Ovary (tissue), 10 donors: ENCODE measurements at places on chromosomes 4 and X. TPM values are rescaled to one million over a fixed set of nuclear protein-coding genes. Genes with fewer than 3 reads are reported as not detected.

SLC7A11 gene
- 0.33 TPM for polyA plus RNA-seq

SOX3 gene
- polyA plus RNA-seq, result not detected

PLS3 gene
- 171 TPM for polyA plus RNA-seq

SLIT2 gene
- 2.0 TPM for polyA plus RNA-seq

TMEM144 gene
- 8.4 TPM for polyA plus RNA-seq

AR gene
- 29.4 TPM for polyA plus RNA-seq

ADH1B gene
- 201 TPM for polyA plus RNA-seq

SPATA4 gene
- polyA plus RNA-seq, result 0.22 TPM

DNAAF6 gene
- not detected for polyA plus RNA-seq

POF1B gene
- polyA plus RNA-seq, result 0.07 TPM

HS6ST2 gene
- 5.9 TPM for polyA plus RNA-seq

PSAPL1 gene
- polyA plus RNA-seq, result not detected

RHOXF2B gene
- polyA plus RNA-seq, result 0.08 TPM

RASL11B gene
- 62.5 TPM for polyA plus RNA-seq

LRP2BP gene
- 1.6 TPM for polyA plus RNA-seq

PAGE1 gene
- not detected for polyA plus RNA-seq

RAB41 gene
- polyA plus RNA-seq, result not detected

FRMPD3 gene
- 1.8 TPM for polyA plus RNA-seq

C1GALT1C1 gene
- 12.4 TPM for polyA plus RNA-seq

CASP6 gene
- polyA plus RNA-seq, result 18.7 TPM

PIN4 gene
- polyA plus RNA-seq, result 11.7 TPM

FAT4 gene
- polyA plus RNA-seq, result 3.8 TPM

CENPU gene
- polyA plus RNA-seq, result 2.4 TPM

AVPR2 gene
- 1.3 TPM for polyA plus RNA-seq

GAB3 gene
- 0.96 TPM for polyA plus RNA-seq

PLP1 gene
- 5.1 TPM for polyA plus RNA-seq

GYPA gene
- polyA plus RNA-seq, result not detected

YY2 gene
- polyA plus RNA-seq, result 1.1 TPM

IL9R gene
- not detected for polyA plus RNA-seq

PRDM8 gene
- polyA plus RNA-seq, result 3.6 TPM

SMIM31 gene
- polyA plus RNA-seq, result not detected

ATP8A1 gene
- polyA plus RNA-seq, result 17.6 TPM

INTU gene
- 5.5 TPM for polyA plus RNA-seq

ADGRA3 gene
- 13.1 TPM for polyA plus RNA-seq

UGT2A1 gene
- not detected for polyA plus RNA-seq

PNPLA4 gene
- 19.7 TPM for polyA plus RNA-seq

TRO gene
- polyA plus RNA-seq, result 37.3 TPM

GC gene
- not detected for polyA plus RNA-seq

ADH1A gene
- not detected for polyA plus RNA-seq

ARAP2 gene
- 0.76 TPM for polyA plus RNA-seq
